Hepatic stellate cell (primary cell): ENCODE measurements at places on chromosomes 1 and 21.

DNA sequence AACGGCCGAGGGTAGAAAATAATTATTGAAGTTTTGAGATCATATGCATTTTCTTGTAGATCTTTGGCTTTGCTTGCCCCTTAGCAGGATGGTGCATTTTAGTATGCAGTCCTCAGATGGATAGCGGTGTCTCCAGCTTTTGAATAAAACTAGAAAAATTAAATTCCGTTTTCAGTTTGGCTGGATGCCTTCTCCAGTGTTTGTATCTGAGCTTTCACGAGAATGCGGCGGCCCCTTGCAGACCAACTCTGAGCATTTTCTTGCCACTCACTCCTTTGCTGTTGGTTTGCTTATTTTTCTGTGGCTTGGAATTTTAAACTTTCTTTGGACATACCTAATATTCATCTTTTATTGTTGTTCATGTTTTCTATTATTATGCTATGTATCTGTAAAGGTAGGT lies 192.6 kb downstream of the NFIA start:
- DNase-seq: no peak

GRCh38 chr1:234936612-234937389 lies 191.8 kb downstream of the TOMM20 start:
- DNase-seq: no peak

- DNase-seq: no peak
These were observed 82.2 kb upstream of the BARHL2 start for GRCh38 chr1:90799326-90799725.

- no peak for DNase-seq
These were observed 42.0 kb upstream of the DYRK1A start for GRCh38 chr21:37324558-37324957.

GRCh38 chr1:106700211-106700610 lies 356.3 kb upstream of the PRMT6 start:
- no peak for DNase-seq

DNA sequence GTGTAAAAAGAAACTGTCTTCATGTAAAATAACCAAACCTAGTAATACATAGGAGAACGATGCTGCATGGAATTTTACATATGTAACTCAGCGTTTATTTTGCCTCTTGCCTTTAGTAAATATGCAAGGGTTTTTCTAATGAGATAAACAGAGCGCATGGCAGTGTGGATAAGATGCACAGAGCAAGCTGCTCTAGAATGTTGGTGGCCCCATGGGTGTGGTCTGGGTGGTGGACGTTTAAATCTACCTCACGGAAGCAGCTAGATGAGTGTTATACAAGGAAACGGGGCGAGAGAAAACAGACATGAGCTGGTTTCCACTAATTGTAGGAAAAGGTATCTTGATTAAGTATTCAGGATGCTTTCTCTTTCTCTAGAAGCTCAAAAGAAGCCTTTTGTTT lies 205.9 kb downstream of the DSCAM start:
- no peak for DNase-seq

DNA sequence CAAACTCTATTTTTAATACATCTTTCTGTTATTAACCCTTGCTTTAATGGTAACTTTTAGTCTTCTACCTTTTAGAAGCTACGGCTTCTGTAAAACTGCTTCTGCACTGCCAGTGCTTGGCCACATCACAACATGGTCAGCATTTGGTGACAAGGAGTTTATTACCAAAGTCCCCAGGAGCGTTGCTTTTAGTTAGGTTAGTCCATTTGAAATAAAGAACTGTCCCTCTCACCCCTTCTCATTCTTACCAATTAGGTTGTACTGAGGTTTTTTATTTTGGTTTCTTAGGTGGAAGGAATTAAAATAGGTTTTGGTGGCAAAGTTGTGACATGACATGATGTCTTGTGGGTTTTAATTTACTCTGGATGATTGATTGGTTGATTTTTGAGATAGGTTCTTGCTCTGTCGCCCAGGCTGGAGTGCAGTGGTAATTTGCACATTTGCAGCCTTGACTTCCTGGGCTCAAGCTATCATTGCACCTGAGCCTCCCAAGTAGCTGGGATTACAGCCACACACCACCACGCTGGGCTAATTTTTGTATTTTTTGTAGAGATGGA lies 39.2 kb downstream of the SPEN start:
- DNase-seq: no peak

- no peak for DNase-seq
These were observed 108.0 kb downstream of the LBR start for GRCh38 chr1:225319871-225320270.

DNA sequence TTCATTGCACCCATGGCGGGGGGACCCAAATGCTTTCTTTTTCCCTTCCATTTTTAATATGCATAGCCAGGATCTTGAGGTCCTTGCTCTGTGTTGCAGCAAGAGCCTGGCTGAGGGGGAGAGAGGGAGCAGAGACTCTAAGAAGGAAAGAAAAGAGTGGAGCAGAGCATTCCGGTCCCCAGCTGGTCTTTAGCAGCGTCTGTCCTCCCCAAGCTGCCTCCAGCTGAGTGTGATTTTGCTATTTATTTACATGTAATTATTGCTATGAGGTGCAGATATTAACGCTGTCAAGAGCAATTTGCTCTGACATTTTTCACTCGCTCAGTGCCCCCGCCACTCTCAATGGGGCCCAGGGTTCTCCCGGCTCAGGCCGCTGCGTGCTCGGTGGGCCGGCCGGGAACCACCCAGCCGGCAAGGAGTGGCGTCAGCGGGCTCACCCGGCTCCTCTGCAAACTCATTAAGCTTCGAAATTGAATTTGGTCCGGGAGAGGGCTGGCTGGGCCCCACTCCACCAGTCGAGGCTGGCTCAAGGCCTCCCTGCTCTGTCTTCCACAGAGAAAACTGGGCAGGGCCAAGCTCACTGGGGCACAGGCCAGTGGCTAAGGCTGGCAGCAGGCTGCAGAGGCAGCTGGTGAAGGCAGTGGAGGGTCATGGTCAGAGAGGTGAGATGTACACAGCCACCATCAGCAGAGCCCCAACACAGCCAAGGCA lies 93.2 kb downstream of the PAX7 start:
- DNase-seq: no peak

DNA sequence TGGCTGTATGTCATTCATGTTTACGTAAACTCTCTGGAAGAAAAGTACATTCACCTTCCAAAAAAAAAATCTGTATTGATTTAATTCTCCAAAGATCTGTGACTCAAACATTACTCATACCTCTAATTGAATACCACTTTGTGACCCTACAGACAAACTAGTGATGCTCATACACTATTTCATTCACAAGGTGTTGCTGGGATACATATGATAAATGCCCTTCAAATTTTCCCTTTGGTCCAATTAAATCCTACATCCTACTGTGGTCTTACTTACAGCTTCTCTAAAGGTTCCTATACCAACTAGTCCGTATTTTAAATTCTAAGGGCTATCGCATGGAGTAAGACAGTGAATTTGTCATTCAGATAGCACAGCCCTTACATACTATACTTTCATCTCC lies 26.8 kb upstream of the CADM3 start:
- no peak for DNase-seq

DNA sequence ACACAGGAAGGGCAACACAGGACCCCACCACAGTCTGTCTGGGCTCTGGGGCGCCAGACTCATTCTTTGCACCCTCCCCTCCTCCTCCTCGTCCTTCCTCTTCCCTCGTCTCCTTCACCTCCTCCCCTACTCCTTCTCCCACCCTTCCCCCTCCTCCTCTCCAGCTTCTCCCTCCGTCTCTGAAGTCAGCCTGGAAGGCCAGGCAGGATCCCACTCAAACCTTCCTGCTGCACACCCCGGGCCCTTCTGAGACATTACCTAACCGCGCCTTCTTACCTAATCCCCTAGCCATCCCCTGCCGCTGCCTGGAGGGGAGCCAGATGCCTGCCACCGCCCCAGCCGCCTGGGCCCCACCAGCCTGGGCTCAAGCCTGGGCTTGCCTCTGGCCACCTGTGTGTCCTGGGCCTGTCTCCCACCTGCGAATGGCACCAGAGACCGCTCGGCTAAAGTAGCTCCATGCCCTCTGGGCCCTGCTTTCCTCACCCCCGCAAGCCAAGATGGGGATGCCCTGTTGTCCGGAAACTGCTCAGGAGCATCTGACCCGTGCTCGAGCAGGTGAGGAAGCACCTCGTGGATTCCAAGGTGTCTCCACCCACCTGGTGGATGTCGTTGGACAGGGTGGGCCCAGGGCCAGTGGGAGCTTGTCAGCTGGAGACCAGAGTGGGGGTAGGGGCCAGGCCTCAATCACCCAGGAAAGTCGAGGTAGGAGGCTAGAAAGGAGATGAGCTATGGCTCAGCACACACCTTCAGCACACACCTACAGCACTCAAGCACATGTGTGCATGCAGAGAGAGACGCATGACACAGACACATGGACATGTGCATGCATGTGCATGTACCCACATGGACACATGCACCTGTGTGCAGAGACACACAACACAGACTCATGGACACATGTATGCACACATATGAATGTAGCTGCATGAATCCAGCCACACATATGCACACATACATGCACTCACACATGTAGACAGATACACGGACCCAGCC lies 31.9 kb downstream of the WNT9A start:
- DNase-seq: no peak

GRCh38 chr1:9249534-9250410 lies 15.2 kb downstream of the H6PD start:
- peak; percentile 75 for DNase-seq

DNA sequence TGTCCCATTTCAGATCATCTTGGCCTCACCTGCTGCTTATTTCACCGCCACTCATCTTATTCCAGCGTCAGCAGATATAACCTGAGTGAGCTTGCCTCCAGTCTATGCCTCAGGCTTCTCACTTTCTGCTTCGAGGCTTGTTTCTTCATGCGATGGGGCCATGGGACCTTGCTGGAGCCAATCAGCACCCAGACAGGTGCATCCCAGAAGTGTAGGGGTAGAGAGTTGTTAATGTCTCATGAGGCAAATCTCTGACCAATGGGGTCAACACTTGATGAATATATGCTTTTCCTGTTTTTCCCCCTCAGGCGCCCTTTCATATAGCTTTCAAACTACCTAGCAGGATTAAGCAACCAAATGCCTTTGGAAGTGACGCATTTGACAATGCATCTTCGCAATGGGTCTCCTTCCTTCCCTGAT lies 935 bp upstream of the YIPF1 start:
- DNase-seq: no peak

DNA sequence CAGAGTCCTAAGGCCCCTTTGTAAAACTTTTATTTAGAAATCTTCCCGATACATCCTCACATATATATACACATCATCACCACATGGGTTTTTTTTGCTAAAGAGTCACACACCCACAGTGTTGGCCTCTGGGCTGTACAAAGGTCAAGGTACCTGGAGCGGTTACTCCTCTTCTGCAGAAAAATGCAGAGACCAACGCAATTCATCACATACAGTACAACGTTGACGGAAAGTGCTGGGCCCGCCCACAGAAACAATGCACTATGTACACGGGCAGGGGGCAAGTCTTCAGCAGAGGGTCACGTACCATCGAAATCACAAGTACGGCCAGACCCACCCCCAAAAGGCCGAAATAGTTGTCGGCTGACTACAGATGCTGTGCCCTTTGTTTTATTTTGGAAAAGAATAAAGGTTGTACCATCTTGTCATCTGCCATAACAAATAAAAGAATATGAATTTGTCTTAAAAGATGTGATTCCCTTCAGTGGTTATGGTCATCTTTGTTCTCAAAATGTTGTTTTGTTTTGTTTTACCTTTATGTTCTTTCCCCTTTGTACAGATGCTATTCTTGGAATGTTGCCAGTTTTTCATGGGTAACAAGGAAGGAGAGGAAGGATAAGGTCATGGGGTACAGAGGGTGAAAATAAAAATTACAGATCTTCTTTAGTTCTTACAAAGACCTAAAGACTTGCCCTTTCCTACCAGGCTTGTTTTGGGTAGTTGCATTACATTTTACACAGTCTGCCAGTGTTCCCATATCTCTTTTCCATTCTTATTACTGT lies 15.6 kb downstream of the TAL1 start:
- DNase-seq: no peak

GRCh38 chr1:155078469-155079209 lies at the start of gene EFNA3:
Gene EFNA3 (plus strand): TSS chr1:155078837. CDS start chr1:155078942, 105 bp downstream.
- peak; percentile 83 for DNase-seq

DNA sequence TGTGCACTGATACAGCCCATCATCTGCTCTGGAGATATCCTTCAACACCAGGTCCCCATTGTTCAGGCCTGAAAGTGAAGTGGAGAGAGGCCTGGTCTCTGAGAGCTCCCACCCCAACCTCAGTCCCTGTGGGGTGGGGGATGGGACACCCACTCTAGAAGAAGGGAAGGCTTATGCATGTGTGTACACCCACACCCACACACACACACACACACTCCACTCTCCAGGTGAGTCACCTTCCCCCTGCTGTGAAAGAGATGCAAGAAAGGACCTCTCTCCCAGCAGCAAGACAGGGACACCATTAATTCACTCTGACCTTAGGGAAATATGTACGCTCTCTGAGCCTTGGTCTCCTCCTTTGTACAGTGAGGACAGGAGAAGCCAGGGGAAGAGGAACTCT lies 5.9 kb downstream of the VSIG8 start:
- no peak for DNase-seq

DNA sequence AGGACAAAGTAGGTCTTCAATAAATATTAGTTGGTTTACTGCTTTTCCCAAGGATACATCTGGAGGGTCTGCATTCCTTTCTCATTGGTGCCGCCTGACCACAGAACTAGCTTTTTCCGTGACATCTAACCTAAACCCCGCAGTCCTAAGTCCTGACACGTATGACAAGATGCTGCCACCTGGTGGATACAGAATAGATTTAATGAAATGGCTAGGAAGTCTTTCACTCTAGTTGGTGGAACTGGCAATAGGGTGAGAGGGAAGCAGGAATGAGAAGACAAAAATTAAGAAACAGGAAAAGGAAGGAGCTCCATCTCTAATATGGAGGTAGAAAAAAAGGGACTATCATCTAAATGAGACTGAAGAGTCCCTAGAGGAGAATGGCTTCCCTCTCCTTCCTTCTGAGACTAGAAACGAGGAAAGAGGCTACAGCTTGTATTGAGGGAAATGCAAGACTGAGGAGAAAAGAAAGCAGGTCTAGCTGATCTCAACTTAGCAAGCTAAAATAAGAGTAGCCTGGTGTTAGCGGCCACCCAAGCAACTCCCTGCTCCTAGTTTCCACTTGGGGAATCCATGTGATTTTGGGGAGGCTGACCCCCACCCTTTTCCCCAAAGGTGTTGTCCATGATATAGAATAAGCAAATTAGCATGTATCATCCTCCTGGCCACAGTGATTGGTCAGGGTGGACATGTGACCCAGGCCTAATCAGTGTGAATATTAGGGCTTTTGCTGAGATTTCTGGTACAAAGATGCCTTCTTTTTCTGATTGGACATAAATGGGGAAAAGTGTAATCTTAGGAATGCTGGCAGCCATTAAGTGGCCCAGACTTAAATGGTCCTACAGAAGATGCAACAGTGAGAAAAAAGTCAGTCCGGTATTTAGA lies 5.9 kb downstream of the RFX5 start:
- DNase-seq: peak; percentile 60

GRCh38 chr21:14308234-14308633 lies 74.7 kb downstream of the HSPA13 start:
- DNase-seq: no peak
